ENCODE measurements at places on chromosomes 1 and 21.

DNA sequence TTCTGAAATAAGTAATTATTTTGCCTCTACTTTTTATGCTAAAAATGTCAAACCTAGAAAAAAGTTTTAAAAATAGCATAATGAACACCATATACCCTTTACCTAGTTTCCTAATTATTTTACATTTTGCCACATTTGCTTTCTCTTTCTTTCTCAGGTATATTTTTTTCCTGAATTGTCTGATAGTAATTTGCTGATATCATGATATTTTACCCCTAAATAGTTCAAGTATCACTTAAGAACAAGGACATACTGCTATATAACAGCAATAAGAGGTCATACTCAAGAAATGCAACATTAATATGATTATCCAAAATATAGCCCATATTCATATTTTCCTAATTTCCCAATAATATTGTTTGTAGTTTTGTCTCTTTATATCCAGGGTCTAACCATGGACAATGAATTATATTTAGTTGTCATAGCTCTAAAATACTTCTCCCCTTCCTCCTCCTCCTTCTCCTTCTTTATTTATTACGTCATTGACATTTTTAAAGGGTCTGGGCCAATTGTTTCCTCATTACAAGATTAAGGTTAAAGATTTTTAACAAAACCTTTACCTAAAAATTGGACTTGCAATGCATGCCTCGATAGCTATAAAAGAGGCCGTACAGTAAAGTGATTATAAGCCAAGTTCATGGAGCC, 20.3 kb upstream of the SMYD2 start:
- no peak for DNase-seq

- no peak for DNase-seq
These were observed 1.1 kb upstream of the CYB561D1 start for GRCh38 chr1:109492779-109493178.

DNA sequence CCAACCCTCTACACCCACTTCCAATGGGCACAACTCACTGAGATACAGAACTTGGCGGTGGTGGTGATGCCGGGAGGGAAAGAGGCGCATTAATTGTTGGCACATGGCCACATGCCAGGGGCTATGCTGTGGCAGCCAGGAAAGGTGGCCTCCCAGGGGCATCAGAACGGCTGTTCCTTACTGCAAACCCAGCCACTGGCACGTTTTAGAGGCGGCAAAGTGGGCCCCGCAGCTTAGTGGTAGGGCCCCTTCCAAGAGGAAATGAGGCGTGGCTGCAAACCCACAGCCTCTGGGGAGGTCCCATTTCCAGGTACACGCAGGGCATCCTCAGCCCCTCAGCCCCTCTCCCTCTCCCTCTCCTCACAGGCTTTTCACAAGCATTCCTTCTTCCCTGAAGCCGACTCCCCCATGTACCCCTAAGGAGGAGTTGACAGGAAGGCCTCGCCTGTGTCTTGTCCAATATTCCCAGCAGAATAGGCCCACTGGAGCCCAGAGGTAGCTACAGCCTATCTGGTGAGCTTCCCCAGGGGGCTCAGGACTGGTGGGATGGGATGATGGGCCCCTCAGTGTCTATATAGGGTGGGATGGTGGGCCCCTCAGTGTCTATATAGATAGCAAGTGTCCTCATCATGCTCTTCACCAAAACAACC, 166.2 kb downstream of the CLIC6 start:
- no peak for DNase-seq

- DNase-seq: peak; percentile 36
These were observed 17.0 kb downstream of the ATP5PO start for GRCh38 chr21:33898586-33898985.

- DNase-seq: no peak
These were observed 108.3 kb downstream of the ETS2 start for GRCh38 chr21:38913893-38914527.

DNA sequence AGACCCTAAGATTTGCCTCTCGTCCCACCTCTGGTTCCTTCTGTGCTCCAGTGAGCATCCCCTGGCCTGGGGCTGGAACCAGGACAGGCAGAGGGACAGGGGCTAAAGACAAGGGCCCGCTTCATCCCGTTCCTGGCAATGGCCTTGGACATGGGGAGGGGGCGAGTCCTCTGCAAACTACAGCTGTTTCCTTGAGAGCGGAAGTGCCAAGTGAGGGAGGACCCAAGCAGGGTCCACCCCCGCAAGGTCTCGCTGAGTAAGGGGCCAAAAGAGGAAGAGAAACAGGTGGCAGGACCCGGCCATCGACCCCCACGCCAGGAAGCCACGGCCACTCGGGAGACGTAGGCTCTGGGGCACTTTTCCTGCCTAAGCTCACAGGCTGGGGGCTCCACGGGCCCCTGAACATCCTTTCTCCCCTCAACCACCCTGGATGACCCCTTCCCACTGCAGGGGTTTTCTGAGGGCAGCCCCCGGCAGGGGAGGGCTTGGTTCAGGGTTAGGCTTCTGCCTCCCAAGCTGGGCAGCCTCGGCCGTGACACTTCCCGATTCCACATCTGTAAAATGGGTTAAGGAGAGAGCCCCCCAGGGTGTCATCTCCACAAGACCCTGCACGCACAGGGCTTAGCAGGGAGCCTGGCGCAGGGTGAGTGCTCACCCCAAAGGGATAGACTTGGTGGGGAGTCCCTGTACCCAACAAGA, 17.9 kb upstream of the PLEKHG5 start:
- DNase-seq: no peak

- no peak for DNase-seq
These were observed 5.8 kb downstream of the KCNJ10 start for GRCh38 chr1:160064164-160064563.

GRCh38 chr1:24351918-24352627, 32.9 kb downstream of the GRHL3 start:
- DNase-seq: no peak

DNA sequence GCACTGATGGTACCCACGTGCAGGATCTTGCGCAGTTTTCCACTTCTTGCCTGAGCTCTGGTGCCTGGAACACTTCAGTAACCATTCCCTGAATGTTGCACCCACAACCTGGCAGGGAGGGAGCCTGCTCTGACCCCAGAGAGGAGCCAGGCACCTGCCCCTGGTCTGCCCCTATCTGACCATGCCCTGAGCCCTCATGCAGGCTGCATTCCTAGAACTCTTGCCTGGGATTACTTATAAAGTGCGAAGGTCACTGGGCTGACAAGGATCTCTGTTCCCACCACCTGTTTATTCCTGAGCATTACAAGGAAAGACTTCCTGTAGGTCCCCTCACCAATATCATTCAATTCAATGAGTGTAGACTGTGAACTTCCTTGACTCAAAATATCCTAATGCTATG, 191.9 kb upstream of the FMN2 start:
- DNase-seq: no peak

- no peak for DNase-seq
These were observed 137.5 kb downstream of the NOS1AP start for GRCh38 chr1:162206749-162207635.

DNA sequence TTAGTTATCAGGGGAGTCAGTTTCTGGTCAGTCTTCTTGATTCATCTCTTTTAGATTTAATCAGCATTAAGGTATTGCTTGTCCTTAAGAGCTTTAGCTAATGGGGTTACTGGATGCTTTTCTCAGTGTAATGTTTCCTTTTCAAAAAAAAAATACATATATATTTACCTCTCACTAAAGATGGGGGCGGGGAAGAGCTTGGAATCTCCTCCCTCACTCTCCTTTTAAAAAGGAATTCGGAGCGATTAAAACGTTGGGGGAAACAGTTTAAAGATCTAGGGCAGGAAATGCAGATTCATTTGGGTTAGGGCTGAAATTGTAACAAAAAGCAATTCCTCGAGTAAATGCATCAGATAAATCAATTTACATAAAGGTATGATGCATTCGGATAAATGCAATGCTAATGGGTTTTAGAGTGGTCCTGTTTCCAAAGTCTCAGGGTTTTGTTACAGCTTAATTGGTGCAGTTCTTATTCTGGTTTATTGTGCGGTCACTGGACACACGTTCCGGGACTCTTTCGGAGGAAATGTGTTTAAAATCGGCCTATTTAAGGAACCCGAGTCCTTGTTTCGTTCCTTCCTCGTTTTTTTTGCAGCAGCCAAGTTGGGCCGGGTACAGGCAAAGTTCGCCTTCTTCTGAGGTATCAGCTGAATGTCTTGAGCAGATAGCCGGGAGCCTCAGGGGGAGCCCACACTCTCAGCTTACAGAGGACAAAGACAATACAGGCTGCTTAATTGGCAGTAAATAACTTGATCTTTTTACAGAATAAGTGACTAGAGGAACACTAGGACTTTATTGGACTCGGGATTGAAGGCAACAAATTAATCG, 1.6 kb downstream of the LMO4 start:
- no peak for DNase-seq

DNA sequence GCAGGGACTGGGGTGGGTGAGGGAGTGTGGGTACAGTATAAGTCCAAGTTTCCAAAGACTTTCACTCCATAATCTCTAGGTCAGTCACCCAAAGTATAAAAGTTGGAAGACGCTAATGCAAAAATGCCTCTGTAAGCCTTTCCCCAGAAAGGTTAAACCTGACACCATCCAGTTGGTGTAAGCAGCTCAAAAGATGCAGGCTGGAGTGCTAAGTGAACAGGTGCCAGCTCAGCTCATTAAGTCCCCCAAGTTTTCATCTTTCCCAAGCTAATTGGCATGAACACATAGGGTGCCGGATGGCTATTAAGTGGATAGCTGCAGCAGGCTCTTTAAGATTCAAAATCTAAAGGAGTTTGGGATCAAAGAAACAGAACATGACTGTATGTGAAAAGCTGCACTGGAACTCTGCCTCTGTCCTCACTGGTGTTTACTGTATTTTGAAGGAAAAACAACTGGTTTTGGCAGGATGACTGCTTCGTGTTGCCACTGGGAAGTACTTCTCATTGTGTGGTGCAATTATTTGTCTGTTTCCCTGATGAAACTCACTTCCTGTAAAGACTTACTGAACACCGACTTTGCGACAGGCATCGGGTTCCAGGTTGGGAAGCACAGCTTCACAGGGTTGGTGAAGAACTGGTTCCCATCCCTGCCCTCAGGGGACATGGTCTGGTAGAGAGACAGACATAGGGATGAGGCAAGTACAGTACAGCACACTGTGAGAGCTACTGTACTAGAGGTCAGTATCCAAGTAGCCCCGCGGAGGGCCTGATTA, 152.7 kb downstream of the DAB1 start:
- no peak for DNase-seq

GRCh38 chr1:244836584-244836983, 1.1 kb downstream of the COX20 start:
- no peak for DNase-seq

DNA sequence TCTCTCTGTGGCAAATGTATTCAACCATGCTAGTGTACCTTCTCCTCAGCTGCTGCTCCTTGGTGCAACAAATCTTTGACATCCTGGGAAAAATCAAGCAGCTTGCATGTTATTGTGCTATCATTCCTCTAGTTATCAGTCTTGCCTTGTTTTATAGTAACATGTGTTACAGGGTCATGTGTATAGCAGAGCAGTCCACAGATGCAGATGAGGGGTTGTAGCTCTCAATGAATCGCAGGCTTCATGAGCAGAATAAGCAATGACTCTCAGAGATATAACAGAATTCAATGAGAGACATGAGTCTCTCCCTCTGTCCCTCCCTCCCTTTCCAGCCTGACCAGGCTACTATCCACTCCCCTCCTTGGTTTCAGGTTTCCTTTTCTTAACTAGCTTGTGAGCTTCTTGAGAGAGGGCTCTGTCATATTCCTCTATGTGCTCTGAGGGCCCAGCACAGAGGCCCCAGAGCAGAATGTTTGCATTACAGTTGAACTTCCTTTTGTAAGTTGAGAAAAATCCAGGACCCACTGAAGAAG, 15.1 kb upstream of the JUN start:
- no peak for DNase-seq

DNA sequence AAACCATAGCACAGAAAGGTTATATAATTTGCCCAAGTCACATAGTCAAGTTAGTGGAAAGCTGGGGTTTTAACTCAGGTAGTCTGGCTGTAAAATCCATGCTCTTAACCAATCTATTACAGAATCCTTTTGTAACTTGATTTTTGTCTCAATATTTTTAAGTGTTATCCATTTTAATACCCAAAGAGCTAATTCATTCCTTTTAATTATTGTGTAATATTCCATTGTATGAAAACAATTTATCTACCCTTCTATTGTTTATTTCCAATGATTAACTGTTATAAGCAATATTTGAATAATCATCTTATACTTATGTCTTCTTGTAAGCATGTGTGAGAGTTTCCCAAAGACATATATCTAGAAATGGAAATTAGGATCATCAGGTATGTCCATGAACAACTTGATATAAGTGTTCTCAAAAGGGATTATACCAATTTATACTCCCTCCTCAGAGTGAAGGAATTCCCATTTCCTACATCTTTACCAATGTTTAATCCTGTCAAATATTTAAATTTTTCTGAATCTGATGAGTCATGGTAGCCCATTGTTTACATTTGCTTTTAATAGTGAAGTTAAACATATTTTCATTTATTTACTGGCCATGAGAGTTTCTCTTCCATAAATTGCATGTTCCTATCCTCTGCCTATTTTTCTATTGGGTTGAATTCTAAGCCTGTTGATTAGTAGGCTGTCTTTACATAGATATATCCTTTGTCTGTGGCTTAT, 13.9 kb downstream of the TEX50 start:
- DNase-seq: no peak

DNA sequence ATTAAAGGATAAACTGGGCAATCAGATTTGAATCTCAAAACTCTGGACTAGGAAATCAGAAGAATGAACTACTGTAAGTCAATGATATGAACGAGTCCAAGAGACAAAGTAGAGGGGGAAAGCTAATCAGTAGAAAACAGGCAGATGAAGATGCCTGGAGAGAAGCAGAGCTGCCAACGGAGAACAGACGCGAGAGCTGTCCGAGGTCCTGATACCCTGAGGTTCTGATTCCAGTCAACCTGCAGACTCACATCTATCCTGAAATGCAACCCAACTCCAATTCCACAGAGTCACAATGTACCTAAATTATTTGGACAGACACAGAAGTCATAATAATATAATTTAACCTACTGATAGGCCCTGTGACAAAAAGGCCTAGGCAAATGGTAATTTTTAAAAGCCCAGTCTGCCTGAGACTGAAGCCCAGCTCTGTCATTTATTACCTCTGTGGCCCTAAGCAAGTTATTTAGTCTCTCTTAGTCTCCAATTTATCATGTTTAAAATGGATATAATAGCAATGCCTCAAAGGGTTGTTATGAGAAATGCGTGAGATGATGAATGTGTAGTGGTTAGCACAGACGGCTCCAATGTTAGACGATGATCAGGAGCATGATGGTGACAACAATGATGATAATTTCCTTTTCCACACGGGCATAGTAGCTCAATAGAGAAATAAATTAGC, 33.4 kb downstream of the RGS7 start:
- no peak for DNase-seq

DNA sequence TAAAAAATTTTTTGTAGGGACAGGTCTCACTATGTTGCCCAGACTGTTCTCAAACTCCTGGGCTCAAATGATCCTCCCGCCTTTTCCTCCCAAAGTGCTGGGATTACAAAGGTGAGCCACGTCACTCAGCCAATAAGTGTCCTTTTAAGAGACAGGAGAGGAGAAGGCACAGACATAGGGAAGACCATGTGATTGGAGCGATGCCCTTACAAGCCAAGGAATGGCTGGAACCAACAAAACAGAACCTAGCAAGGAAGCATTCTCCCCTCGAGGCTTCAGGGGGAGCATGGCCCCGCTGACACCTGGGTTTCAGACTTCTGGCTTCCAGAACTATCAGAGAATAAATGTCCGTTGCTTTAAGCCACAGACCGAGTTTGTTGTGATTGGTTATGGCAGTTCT, 37.0 kb downstream of the NDUFS5 start:
- no peak for DNase-seq

- DNase-seq: no peak
These were observed 780 bp downstream of the HIVEP3 start for GRCh38 chr1:41917835-41918449.

- DNase-seq: no peak
These were observed 167.2 kb upstream of the ATP1B1 start for GRCh38 chr1:168939110-168939946.

- no peak for DNase-seq
These were observed 14.1 kb upstream of the ATP1A4 start for GRCh38 chr1:160137216-160137862.
